Neural progenitor cell (in vitro differentiated cells): ENCODE measurements at places on chromosomes 13 and 19.

DNA sequence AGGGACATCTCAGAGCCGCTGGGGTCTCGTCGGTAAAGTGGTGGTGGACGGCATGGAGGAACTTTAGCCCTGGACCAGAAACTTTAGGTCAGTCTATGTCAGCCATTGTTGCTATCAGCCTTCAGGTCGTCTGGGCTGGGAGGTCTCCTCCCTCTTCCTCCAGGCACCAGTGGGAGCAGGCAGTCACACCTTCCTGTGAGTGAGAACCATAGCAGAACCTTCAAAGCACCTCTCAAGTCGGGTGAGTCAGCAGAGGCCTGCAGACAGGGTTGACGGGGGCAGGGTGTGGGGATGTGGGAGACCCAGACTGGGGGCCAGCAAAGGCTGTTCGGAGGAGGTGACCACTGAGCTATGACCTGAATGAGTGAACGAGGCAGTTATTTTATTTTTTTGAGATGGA is 15.4 kb upstream of the SBNO2 start:
- DNase-seq = peak; percentile 2

DNA sequence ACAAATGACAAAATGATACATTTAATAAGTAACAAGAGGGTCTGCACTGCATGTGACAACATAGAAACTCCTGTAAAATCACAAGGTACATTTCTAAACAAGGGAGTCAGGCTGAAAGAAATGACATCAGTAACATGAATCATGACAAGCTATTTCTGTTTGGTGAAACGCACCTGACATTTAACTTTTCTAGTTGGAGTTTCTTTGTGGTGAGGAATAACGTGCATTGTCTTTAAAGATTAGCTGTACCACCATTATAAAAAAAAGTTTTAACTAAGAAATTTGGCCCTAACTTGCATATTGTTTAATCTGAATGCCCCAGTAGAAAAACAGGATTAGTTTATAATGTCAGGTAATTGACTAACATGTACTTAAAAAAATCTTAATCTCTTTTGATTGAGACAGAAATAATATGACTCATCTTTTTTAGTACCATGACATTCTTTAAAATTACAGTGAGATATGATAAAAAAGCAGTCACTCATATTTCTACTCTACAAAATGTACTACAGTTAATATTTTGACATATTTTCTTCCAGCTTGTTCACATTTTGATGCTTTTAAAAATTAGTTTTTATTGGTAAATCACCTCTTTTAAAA is 418.2 kb downstream of the KLF12 start:
- DNase-seq = no peak

- no peak for DNase-seq
Measured at GRCh38 chr19:41302624-41303351, 7.2 kb upstream of the CCDC97 start.

- no peak for DNase-seq
Measured at GRCh38 chr13:39916330-39916729, 260.9 kb downstream of the COG6 start.

GRCh38 chr13:31794452-31794851 is 55.1 kb downstream of the RXFP2 start:
- no peak for DNase-seq

GRCh38 chr19:5032101-5032967 is 63.4 kb downstream of the KDM4B start:
- peak; percentile 29 for DNase-seq
